ENCODE measurements at places on chromosomes 6 and 20.

DNA sequence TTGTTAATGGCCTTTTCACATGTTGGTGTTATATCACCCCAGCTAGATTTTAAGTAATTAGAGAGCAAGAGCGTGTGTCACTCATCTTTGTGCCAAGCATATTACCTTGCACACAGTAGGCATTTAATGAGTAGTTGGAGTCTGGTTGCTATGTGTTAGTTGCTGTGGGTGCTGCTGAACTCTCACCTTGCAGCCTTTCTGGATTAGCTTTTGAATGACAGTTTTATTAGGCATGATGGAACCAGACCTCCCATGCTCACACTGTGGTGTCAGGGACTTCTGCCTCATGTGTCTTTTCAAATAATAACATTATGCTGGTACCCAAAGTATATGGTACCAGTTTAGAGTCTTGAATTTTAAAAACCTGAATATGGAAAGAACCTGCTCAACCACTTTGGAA is 55.9 kb downstream of the TRAF3IP2 start:
- no peak for DNase-seq

GRCh38 chr6:15066089-15066758 is 179.6 kb upstream of the JARID2 start:
- DNase-seq = no peak

DNA sequence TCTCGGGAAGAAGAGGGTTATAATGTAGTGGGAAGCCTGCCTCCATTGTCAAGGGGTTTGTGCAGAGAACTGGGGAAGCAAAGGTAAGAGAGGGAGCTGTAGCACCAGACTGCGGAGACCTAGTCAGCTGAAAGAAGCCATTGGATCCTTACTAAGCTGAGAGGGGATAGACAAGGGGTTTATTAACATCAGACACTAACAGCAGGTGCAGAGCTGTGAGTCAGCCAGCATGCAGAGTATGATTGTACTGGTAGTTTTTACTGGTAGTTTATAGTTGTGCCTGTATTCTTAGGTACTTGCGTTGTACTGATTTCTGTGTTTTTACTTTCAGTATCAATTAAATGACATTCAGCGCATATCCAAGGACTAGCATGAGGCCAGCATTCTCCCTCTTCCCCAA is 17.8 kb upstream of the COL19A1 start:
- no peak for DNase-seq

DNA sequence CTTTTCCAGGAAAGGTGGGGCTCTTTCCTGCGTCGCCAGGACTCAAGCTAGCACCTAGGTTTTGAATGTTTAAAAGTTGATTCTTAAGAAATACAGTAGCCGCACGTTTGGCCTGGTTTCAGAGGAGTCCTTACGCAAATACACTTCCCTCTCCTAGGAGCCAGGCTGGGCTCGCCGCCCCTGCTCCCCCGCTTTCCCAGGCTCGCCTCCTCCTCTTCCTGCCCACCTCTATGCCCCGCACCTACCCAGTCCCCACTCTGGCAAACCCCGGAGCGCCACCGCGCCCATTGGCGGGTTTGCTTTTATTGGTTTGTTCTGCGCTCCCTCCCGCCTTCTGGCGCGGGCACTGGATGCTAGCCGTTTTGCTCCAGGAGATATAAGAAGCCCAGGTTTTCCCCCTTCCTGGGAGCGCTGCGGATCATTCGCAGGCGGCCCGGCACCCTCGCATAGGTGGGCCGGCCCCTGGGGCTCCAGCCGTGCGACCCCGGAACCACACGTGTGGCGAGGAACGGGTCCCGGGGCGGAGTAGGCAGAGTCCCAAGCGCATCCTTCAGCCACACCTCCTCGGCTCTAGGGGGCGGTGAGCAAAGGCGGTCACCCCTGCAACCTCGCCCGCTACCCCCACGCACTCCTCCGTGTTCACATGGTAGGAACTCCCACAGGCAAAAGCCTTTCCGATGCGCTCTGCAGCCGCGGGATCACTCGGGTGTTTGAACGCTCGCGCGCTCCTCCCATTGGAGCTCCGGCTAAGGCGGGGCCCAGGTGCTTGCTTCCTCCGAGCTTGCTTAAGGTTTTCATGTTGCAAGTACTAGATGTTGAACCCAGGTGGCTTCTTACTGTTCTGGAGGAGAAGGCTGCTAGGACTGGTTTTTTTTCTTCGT is 119.0 kb downstream of the RTN4IP1 start:
- DNase-seq = peak; percentile 31

DNA sequence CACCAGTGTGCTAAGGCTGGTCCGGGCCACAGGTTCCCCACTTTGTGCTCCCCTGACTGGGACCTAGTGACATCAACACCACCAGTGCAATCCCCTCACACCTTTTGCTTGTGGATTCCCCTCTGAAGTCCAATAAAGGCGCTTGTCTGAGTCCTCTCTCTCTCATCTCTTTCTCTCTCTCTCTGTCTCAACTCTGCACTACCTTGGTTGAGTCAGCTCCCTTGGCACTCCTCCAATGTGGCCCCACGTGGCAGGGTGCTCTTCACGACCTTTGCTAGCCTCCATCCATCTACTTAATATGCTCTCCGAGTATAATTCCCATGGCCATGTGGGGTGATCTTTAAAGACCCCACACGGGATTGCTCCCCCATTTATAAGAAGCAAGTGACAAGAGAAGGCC is 385.0 kb downstream of the CD83 start:
- no peak for DNase-seq

DNA sequence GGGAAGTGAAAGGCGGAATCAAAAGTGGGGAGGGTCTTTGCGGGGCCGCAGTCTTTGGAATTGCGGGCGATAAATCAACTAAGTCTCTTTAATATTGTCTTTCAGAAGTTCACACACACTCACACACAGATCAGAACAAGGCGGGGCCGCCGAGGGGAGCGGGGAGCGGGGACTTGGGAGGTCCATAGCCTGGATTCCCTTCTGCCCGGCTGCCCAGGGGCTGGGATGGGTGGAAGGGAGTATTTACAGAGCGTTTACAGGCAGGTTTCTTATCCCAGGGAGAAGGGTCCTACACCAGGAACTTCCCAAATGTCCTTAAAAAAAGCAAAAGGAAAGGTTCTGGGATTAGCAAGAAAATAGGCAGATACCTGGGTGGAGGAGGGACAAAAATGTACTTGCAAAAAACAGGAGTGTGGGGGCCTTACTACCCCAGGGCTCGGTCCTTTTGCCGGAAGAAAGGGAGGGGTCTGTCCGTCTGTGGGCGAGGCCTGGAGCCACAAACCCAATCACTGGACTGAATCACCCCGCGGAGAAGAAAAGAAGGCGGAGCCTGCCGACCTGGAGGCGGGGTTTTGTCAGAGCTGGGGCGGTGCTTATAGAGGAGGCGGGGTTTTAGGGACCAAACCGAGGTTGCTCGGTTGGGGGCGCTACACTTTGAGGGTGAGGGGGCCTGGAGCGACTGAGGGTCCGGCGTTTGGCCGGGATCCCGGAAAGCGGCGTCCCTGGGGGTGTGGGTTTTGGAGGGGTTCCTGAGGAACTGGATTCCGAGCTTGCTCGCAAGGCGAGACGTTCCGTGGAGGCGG is 3.2 kb downstream of the PRRT1 start:
- no peak for DNase-seq

- no peak for DNase-seq
These were observed 2.8 kb upstream of the LIME1 start for GRCh38 chr20:63733579-63734081.

- DNase-seq = no peak
These were observed 671.4 kb downstream of the RFPL4B start for GRCh38 chr6:113018351-113019151.

- no peak for DNase-seq
These were observed 72.0 kb upstream of the GCM1 start for GRCh38 chr6:53220605-53221004.

DNA sequence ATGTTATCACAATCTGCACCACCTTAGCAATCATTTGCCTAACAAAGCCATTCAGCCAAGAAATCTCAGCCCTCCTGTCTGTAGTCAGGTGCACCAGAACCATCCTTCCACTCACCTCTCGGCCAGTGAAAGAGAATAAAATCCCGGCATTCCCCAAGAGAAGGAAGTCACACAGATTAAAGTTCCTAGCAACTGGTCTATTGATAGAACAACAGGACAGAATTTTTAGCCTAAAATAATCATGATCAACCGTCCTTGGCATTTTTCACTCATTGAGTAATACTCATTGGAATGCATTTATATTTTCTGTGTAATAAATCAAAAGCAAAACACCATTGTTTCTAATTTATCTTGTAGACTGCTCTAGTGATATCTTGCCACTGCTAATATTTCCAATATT is 85.7 kb upstream of the CDH4 start:
- DNase-seq = no peak

- no peak for DNase-seq
These were observed 19.2 kb downstream of the FKBP1A start for GRCh38 chr20:1373614-1374013.

- no peak for DNase-seq
These were observed 79.5 kb upstream of the PAK5 start for GRCh38 chr20:9918348-9918747.

- no peak for DNase-seq
These were observed 592.7 kb upstream of the BTBD3 start for GRCh38 chr20:11324990-11325389.

DNA sequence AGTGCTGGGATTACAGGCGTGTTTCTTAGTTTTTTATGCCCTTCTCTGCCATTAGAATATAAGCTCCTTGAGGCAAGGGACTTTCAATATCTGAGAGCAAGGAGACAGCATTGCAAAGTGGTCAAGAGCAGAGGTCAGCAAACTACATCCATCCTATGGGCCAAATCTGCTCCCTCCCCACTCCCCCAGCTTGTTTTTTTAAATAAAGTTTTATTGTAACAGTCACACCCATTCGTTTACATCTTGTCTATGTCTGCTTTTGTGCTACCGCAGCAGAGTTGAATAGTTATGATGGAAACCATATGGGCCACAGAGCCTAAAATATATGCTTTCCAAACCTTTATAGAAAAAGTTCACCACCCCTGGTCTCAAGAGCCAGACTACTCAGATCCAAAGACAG is 227.9 kb downstream of the EYA2 start:
- DNase-seq = no peak

DNA sequence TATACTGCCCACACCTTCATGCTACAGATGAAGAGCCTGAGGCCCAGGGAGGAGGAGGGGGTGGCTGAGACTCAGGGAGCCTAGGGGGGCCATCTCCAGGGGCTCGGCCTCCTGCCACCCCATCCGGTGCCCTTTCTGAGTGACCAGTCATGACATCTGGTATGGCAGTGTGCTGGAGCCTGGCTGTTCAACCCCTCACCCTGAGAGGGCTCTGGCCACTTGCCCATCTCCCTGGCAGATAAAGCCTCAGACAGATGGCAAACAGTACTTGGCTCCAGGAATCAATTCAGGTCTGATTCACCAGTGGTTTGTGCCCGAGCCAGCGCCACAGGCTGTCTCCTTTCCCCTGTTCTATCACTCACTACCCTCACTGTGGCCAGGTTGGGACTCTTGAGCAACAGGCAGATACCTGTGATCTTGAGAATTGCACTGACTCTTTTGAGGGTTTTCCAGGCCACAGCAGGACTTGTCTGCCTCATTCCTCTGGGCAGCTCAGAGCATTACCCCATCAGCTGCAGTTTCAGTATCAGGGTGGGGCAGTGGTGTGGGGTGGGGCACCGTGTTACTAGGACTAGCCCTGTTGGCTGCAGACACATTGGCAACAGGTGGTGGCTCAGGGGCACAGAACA is 22.8 kb downstream of the SRSF3 start:
- DNase-seq = no peak

GRCh38 chr6:53752856-53753255 is 41.9 kb upstream of the LRRC1 start:
- no peak for DNase-seq

- DNase-seq = no peak
These were observed 23.2 kb upstream of the AKIRIN2 start for GRCh38 chr6:87724983-87725811.

DNA sequence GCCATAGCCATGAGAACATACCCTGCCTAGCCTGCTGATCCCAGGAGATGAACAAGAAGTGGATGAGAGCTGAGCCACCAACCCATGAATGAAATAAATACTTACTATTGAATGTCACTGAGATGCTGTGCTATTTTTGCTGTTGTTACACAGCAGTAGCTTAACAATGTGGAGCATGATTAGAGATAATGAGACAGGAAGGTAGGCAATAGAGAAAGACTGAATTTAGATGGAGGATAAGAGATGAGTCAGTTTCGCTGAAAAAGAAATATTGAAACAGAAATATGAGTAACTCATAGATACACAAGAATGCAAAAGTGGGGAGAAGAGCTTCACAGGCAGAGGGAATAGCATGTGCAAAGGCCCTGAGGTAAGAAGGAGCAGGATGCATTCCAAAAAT is 94.9 kb upstream of the TOP1 start:
- DNase-seq = no peak

- DNase-seq = no peak
These were observed 7.4 kb upstream of the FGD2 start for GRCh38 chr6:36997811-36998722.

DNA sequence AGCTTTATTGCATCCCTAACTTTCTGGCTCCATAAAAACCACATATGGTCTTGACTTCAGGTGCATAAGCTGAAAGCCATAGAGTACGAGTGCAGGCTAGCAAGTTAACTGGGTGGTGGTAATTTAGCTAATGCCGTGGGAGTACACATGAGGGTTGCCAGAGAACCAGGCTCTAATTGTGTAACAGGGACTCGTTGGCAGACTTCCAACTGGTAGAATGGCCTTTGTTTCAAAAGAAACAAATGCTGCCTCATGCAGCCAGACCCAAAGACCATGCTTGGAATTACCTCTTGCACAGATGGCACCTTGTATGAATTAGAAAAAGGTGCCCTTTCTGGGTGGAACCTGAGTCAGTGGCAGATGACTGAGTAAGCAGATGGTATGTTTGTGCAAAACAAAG is 73.2 kb downstream of the LY86 start:
- DNase-seq = peak; percentile 87

DNA sequence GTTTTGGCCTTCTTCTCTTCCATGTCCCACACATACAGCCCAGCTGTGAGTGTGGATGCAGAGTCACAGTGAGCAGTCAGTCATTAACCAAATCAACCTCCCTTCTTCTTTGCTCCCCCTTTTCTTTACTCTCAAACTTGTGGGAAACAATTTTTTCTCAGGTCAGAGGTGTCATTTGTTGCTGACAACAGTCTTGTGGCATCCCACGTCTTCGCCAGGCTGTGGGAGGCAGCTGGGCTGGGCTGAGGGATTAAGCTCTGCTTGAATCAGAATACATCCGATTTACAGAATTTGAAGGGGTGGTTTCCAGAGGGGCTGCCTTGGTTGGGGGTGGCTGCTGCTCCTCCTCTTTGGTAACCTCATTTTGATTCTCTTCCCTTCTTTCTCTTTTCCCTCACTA is 40.5 kb downstream of the SCGN start:
- DNase-seq = no peak

- DNase-seq = no peak
These were observed 162.9 kb downstream of the C6orf118 start for GRCh38 chr6:165146456-165146855.

DNA sequence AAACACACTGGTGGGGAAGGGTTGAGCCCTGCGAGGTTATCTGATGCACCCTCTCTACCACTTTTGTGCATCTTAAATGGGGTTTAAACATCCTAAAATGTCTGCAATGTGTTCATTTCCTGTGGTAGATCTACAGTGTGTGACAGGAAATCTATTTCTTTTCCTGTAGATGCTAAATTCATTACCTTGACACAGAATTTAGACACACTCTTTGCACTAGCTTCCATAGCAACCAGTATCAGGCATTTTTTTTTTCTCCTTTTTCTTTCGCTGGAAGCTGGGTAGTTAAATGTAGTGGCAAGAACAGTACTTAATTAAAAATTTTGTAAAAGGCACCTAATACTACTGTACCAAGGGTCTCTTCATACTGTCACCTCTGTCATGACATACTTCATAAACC is 141.1 kb downstream of the RFPL4B start:
- no peak for DNase-seq

All from NCI-H1436 (cell line).